Uterus (tissue), 4 donors: ENCODE measurements at places on chromosomes 5 and 9.

DNA sequence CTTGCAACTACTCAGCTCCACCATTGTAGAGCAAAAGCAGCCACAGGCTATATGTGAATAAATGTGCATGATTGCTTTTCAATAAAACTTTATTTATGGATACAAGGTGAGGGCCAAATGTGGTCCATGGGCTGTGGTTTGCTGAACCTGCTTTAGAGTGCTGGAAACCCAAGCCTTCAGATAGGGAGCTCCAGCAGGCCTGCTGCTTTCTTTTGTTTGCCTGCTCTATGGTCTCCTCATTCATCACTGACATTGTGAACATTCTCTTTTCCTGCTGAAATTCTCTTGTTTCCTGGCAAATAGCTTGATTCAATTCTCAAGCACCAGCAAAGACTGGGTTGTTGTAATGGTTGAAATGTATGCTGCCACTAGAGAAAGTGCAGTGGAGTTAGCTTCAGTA, 26.0 kb downstream of the EGFLAM start:
- DNase-seq, result no peak

DNA sequence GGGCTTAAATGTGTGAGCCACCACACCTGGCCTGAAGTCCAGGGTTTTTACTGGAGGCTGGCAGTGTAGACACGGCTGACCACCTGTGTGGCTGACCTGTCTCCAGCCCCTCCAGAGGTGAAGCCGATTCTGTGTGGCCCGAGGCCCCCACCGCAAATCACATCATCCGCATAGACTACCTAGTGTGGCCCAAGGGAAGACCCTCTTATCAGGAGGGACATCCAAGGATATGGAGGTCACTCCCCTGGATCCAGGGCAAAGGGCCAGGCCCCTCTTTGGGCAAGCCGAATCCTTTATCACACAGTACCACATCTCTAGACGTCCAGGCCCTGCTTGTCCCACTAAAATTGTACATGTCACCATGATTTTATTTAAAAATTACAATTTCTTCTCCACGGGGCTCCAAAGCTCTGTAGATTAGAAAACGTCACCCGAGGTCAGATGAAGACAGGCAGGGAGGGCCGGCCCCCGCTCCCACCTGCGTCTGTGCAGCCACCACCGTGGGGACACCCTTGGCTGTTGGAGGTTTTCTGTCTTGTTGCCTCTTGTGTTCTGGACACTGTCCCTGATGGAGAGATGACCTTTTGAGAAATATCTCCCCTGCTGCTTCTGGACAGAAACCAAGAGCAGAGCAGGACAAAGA, 20.1 kb downstream of the LAMC3 start:
- no peak for DNase-seq

- no peak for DNase-seq
Observed at GRCh38 chr9:136960212-136960937, 8.3 kb downstream of the LCN12 start.

DNA sequence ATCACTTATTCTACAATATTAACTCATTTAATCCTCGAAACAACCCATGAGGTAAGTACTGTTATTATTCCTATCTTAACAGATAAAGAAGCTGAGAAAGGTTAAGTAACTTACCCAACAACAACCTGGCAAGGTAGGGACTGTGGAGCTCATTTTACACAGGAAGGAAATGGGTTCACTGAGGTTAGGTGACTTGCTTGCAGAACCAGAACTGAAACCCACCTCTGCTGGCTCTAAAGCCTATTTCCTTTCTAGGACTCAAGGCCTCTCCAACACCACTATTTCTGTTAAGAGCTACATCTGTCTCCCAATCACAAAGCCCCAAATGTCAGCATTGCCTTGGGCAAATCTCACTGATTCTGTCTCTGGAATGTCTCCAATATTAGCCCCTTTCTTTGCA, 38.9 kb upstream of the IFNK start:
- no peak for DNase-seq

- DNase-seq, result no peak
Observed at GRCh38 chr9:38708759-38709158, 11.2 kb downstream of the FAM240B start.

DNA sequence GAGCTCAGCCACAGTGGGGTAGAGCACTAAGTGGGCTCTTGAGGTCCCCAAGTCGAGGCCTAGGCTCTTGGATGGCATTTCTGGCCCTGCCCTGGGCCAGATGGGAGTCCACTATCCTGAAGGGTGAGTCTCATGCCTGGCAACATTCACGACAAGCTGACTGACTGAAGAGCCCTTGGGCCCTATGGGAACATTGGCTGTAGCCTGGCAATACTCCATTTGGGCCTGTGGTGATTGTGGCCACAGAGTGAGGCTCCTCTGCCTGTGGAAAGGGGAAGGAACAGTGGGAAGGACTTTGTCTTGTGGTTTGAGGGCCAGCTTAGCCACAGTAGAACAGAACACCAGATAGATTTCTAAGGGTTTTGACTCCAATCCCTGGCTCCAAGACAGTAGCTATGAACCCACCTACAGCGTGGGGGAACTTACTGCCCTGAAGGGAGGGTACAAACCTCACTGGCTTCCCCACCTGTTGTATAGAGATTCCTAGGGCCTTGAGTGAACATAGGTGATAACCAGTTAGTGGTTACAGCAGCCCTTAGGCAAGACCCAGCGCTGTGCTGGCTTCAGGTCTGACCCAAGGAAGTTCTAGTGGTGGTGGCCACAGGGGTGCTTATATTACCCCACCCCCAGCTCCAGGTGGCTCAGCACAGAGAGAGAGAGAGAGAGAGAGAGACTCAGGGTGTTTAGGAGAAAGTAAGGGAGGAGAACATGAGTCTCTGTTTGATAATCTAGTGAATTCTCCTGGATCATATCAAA, 72.4 kb downstream of the KIAA0825 start:
- no peak for DNase-seq

DNA sequence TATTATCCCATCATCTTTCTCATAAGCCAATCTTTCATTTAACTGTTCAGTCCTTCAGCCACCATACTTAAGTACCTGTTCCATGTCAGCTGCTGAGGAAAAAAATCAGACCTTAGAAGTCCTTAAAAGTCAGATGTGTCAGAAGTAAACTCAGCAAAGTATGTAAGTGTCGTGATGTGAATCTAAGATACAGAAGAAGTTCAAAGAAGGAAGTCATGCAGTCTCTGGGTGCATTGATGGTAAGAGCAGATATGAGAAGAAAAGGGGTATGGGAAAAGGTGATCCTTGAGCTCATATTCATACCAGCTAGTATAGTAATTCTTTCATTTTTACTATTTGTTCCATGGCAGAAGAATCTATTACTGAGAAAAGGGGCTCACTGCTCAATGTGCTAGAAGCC, 259.4 kb upstream of the CD180 start:
- no peak for DNase-seq
